T1000 (cell line): ENCODE measurements at places on chromosomes 6 and 20.
A peak's percentile ranks its signal among the peaks of the same experiment; 100 is the strongest.

- DNase-seq, result no peak
Observed at GRCh38 chr6:75025371-75025770, 180.5 kb downstream of the COL12A1 start.

GRCh38 chr20:10978713-10979112 is 304.9 kb upstream of the JAG1 start:
- no peak for DNase-seq

GRCh38 chr6:32825966-32826365 is 9.2 kb upstream of the HLA-DOB start:
- DNase-seq, result no peak

GRCh38 chr20:49186535-49187329 is 1.4 kb downstream of the STAU1 start:
- no peak for DNase-seq

- no peak for DNase-seq
Observed at GRCh38 chr20:57813509-57814269, 103.9 kb upstream of the PMEPA1 start.

- DNase-seq, result no peak
Observed at GRCh38 chr20:58825450-58825849, 25.3 kb downstream of the GNAS-AS1 start.

- no peak for DNase-seq
Observed at GRCh38 chr6:150288456-150288855, 80.4 kb upstream of the IYD start.

- no peak for DNase-seq
Observed at GRCh38 chr20:18187020-18187419, 49.4 kb downstream of the KAT14 start.

- DNase-seq, result no peak
Observed at GRCh38 chr6:53239526-53239925, 90.9 kb upstream of the GCM1 start.

- no peak for DNase-seq
Observed at GRCh38 chr20:60228255-60228654, 270.0 kb downstream of the CDH26 start.

DNA sequence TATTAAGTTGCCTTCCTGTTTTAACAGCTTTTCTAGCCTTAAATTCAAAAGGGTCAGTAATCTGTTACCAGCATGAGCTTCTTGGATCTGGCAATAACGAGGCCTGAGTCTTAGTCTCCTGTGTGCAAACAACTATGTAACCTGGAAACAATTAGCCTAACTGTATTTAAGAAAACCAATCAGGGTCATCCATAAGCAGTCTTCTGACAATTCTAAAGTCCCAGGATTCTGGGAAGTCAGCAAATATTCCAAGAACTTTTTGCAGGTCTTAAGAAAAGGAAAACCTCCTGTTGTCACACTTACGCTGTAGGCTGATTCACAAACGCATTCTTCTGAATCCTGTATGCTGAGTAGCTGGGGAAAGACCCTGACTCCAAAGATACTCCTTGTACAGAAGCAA is 90.4 kb downstream of the COL12A1 start:
- DNase-seq, result no peak

DNA sequence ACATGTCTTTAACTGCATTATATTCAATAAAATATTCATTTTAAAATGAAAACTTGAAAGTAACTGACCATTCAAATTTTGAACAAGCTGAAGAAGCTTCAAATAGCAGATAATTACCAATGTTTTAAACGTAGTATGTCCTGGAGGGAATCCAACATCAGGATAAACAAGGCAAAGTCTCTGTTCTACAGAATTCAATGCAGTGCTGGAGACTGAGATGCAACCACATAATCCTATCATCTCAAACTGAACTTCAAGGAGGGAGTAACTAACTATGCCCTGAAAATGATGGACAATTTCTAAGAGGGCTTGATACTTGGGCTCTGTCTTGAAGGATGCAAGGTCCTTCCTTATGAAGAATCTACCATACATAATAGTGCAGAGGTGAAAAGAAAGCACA is 100.7 kb downstream of the PRKN start:
- DNase-seq, result no peak

DNA sequence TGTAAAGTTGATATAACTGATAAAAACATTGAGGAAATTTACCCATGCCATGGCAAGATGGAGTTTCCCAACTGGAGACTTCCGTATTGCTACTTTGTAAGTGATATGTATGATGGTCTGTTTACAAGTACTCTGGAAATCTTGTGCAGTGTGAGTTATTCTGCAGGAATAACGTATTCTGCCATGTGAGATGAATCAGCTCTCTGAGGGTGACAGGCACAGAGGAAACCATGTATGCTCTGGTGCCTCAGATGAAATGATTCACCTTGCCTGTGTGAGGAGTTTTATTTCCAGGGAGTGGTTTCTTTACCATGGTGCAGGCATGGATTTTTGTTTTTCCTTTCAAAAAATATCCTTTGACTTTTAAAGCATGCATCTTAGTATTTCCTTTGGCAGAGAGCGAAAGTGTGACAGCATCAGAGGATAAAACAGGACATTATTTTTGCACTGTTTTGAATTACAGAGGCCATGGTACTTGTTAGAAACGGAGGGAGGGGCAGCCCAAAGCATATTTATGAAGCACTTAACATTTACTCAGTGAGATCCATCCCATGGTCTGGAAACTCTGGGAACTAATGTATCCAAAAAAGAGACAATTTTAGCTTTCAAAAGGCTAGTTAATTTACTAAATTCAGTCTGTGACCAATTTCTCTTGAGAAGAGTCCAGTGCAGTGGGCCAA is 36.0 kb upstream of the MTRF1L start:
- DNase-seq, result peak; percentile 1

GRCh38 chr20:3360752-3361151 is 46.7 kb downstream of the DNAAF9 start:
- no peak for DNase-seq

DNA sequence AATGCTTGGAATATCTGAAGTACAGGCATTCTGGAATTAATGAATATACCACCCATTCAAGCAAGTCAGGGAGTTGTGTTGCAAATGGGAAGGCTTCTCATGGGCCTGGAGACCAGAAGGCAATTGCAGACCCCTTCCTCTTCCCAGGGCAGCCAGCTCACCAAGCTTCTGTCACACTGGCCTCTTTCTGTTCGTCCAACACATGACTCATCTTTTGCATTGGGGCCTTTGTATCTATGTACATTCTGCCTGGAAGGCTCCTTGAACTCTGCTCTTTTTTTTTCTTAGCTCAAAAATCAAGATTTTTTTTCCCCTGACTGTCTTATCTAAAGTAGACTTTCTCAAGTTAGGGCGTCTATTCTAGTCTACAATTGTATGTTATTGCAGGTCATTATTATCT is 132.9 kb upstream of the MYLIP start:
- DNase-seq, result no peak

- no peak for DNase-seq
Observed at GRCh38 chr6:10406556-10406955, 8.3 kb downstream of the TFAP2A start.

GRCh38 chr6:170012037-170012330 is 260.6 kb downstream of the ERMARD start:
- no peak for DNase-seq

GRCh38 chr6:1574890-1575209 is 34.9 kb upstream of the FOXC1 start:
- DNase-seq, result no peak

- no peak for DNase-seq
Observed at GRCh38 chr20:152131-152530, 5.1 kb upstream of the DEFB127 start.

DNA sequence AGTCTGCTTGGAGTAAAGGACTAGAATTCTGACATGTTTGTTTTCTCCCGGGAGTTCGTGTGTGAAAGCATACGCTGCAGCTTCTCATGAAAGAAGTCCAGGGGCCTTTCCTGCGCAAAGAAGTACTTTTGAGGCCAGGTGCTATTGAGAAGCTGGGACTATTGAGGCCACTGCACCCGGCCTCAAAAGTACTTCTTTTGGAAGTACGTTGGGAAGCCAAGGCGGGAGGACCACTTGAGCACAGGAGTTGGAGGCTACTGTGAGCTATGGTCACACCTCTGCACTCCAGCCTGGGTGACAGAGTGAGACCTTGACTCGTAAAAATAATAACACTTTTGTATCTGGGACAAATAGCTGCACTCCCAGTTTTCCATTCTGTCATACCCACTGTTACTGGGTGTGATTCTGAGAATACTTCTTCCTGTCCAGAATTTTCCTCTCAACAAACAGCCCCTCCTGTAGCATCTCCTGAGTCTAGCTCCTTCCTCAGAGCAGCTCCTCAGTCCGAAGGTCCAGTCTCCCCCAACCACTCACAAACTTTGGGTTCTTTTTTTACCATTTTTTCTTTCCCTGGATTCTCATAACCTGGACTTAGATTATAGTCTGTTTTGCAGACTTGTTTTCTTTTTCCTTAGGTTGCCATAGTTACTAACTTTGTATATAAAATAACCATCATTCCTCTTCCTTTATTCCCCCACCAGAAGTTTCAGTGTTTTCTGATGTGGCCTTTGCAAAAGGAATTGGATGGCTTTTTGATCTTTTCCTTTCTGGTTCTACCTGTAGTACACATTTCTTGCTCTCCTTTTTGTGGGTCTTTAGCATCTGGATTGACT is 12.7 kb downstream of the STK35 start:
- DNase-seq, result no peak

DNA sequence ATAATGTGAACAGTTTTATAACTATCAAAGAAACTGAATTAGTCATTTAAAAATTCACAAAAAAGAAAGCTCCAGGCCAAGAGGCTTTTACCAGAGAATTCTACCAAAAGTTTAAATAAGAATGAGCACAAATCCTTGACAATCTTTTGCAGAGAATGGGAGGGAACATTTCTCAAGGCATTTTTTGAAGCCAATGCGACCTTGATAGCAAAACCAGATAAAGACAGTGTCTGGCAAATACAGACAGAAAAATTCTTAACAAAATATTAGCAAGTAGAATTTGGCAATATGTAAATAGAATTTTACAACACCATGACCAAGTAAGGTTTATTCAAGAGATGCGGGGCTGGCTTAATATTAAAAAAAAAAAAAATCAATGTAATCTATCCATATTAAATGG is 41.7 kb downstream of the RNF24 start:
- no peak for DNase-seq

DNA sequence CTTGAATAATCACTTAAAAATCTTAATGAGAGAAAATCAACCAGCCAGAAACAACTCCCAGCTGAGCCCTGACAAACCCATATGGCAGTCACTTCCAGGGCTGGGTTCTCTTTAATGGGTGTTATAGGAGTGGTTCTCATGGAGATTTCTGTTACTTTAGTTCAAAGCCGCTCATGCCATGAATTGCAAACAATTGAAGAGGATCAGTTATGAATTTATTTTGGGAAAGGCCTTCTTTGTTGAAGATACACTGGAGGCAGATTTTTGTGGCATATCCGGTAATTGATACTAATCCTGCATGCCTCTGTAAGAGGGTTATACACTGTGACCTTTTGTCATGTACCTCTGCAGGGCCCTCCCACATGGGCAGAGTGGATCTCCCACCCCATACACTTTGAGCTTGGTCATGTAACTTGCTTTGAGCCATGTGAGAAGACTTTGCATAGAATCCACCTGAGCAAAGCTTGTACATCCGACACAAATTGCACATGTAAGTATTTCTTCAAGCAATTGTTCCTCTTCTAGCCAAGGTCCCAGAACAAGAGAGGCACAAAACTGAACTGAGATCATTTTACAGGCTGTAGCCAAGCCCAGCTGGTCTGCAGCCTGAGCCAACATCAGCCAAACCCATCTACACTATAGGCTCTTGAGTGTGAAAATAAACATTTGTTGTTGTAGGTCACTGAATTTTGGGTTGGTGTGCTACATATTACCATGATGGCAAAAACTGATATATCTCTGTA is 492.3 kb downstream of the PREX1 start:
- no peak for DNase-seq

- DNase-seq, result no peak
Observed at GRCh38 chr6:2375443-2375842, 130.0 kb upstream of the GMDS start.

DNA sequence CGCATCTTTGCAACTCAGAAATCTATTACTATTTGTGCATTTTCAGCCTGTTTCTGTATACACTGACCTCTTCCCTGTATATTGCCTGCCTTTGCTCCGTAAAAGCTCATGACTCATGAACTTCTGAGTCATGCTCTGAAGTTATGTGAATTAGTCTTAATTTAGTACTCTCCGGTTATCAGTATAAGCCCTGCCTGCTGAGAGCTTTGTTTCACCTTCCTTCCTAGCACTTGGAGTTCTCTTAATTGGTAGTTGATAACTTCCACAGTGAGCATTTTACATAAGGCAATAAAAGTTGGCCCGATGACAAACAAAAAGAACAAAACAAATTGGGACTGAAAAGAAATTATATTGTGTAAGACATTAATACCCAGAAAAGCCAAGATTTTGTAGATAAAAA is 231.4 kb downstream of the GJA1 start:
- no peak for DNase-seq

GRCh38 chr6:117840541-117840983 is 66.5 kb upstream of the SLC35F1 start:
- DNase-seq, result no peak

DNA sequence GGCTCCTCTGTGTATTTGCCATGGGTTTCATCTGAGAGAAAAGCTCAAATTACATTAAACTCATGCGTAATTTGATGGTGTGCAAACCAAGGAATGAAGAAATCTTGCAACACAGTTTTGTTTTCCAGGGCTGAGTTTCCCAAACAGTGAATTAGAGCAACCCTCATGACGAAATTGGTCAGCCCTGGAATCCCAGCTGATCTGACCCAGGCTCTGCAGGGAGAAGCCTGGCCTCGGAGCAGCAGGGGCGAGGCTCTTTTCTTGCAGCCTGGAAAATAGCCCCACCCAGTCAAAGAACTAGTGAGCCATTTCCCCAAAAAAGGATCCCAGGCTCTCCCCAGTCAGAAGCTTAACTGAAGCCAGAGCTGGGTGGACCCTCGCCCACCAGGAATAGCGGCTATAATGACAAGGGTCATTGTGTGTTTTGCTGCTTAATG is 107.3 kb upstream of the SNX9 start:
- no peak for DNase-seq

DNA sequence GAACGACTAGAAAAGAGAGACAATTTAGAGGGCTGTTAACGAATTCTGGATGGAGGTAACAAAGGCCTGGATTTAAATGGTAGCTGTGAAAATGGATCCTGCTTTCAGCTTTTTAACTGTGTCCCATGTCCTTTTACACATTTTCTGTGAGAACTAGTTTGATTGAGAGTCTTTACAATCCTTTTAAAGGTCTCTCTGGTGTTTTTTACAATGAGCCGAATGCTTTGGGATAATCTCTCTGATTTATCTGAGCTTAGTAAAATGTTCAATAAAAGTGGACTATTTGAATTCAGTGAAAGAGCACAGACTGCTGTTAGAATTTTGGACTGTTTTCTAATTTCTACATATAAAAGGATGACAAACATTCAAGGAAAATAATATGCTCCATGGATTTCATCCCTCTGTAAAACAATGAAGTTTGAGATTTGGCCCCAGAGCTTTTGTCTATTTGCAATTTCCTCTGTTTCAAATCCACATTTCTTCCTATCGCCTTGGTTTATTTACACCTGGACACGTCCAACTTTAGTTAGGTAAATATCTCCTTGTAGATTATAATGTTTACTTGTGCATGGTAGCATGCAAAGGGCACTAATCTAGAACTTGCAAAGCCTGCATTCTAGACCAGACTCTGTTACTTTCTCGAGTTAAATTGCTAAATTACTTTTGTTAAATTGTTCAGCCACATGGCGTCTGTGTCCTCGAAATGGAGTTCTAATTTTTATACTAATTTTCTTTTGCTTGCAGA is 871.0 kb upstream of the CITED2 start:
- DNase-seq, result no peak

GRCh38 chr20:16612706-16613105 is 39.5 kb upstream of the KIF16B start:
- no peak for DNase-seq

GRCh38 chr6:46876126-46876525 is 45.6 kb downstream of the ADGRF5 start:
- peak; percentile 30 for DNase-seq
